ENCODE measurements at places on chromosomes 5 and 9.

- DNase-seq, result no peak
Measured at GRCh38 chr5:105639068-105639467, 2031.7 kb downstream of the EFNA5 start.

DNA sequence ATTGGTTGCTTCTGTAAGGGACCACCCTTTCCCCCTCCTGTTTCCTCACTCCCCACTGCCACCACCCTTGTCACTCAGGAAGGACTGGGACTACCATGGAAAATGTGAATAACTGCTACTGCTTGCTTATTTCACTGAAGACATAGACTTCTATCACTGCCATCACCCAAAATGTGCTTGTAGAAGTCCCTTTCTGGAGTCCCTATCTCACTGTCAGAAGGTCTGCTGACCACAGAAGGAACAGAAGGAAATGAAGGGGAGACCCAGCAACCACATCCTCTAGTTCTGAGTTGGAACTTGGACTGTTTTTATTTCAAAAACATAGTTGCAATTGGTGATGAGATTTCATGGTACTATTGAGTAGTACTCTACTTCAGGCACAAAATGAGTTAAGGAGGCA is 122.5 kb downstream of the NPR3 start:
- DNase-seq, result no peak

GRCh38 chr9:111198936-111199335 is 131.1 kb downstream of the OR2K2 start:
- no peak for DNase-seq

DNA sequence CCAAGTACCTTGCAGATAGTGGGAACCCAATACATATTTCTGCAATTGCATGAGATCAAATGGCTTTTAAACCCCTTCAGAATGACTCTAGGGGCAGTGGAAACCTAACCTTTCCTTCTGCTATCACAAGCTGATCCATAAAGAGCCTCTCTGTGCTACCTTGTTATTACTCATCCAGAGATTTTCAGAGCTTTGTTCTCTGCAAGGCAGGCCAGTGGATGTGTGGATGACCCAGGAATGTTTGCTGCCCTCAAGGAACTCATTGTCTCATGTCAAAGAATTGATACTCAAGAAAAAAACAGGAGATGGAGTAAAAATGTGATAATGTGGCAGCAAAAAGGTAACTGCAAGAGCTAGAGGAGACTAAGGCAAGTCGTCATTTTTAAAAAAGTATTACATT is 164.1 kb downstream of the HMHB1 start:
- no peak for DNase-seq

- DNase-seq, result no peak
Measured at GRCh38 chr5:36950586-36951457, 74.3 kb downstream of the NIPBL start.

DNA sequence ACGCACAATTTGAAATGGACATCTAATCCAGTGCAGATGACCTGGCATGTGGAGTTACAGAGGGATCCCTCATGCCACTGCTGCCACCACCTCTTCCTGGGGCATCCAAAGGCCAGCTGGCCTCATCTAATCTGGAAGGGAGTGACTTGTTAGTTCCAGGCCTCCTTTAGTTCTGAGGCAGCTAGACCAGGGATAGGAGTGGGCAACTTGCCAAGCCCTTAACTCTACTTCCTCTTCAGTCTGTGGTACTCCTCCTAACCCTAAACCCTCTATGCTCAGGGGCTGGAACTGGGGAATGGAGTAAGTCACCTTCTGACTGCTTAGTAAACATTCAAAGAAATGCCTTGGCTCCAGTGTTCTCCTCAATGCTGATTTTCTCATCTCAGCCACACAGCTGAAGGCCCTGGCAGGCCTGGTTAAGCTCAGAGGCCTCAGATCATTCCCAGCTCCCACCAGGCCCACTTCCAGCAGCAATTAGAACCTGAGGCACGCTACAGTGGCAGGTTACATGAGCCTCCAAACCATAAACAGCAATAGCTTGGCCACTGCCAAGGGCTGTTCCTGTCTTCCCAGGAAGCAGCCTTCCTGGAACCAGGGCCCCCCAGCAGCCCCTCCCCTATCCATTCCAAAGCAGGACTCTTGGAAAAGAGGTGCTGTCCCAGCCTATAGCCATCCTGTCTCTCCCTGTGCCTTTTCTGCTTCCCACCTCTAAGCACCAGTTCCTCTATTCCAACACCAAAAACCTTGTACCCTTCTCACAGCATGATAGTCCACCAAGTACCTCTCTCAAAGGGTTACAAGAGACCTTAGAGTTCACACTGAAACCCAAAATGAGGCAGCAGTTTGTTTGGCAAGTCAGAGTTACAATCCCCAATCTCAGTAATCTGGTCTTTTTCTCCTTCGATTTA is 2.0 kb downstream of the EIF4EBP3 start:
- no peak for DNase-seq

GRCh38 chr9:115980502-115980901 is 173.1 kb upstream of the PAPPA start:
- no peak for DNase-seq

GRCh38 chr9:132908635-132909034 is 29.9 kb downstream of the SPACA9 start:
- DNase-seq, result no peak

- no peak for DNase-seq
Measured at GRCh38 chr5:137269274-137269673, 229.9 kb downstream of the SPOCK1 start.

DNA sequence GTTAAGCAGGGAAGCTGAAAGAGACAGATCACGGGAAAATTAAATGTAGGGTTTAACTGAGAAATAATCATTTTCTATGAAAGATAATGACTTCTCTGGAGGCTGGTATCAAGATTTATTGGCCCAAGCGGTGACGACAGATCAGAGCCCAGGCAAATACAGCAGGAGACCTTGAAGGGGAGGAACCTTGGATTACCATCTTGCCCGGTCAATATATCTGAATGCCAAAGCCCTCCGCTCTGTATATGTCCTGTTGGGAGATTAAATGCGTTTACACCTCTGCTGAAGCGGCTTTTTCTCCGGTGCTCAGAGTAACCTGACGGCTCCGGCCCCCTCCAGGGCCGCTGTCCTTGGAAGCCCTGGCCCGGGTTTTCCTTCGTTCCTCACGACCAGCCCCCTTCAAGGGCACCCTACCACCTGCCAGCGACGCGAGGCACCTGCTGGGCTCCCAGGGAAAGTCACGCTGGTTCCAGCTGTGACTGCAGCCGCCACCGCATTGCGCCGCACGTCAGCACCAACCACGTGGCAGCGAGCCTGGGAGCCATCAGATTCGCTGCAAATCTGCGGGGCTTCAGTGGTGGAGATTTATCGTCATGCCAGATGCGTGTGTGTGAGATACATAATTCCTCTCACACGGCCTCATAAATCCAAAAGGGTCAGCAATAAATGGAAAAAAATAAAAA is 4.4 kb upstream of the QSOX2 start:
- DNase-seq, result no peak

DNA sequence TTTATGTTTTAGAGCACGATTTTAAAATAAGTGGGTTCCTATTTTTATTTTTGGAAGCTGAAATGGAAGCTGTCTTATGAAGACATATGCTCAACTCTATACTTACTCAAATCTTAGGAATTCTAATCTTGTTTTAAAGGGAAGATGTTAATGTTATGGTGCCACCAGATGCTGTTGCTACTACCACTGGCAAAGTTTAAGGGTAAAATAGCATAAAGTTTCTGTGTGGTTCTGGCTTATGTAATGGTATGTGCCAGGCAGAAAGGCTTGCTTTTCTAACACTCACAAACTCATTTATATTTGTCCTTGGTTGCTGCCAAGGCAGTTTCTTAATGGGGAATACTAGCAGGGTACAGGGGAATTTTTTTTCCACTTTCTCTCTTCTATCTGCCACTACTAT is 204.9 kb downstream of the ZSWIM6 start:
- DNase-seq, result no peak

- DNase-seq, result no peak
Measured at GRCh38 chr5:130074820-130075219, 170.6 kb downstream of the CHSY3 start.

DNA sequence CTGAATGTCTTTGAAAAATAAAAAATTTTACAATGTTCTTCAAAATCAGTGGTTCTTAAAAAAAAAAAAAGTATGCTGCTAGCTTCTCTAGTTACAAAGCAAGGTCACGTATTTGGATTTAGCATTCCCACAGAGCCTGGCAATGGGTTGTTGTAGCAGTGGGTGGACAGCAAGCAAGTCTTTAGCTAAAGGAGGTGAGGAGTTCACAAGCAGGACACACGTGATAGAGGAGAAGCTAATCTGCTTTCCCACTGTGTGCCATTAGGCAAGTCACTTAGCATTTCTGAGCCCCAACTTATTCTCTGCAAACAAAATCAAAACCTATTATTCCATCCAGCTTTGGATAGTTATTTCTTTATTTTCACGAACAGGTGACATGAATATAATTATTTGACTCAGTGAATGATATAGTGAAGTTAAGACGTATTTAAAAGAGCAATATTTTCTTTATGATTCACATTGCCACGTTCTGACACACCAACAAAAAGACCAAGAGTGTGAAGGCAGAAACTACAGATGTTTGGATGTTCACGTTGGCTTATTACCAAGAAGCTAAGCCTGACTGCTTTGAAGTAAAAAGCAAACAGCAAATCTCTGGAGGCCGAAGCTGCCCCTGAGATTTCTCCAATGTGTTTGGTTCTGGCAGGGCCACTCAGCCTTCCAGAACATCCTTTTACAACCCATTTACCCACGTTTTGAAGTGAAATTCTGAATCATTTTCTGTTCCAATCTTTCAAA is 612.1 kb upstream of the CDH6 start:
- DNase-seq, result no peak

GRCh38 chr5:5419291-5420210 is 2.9 kb upstream of the ICE1 start:
- DNase-seq, result no peak

GRCh38 chr5:171647043-171647903 is 138.3 kb upstream of the SMIM23 start:
- DNase-seq, result no peak

GRCh38 chr9:27602142-27602861 is 29.0 kb upstream of the C9orf72 start:
- DNase-seq, result no peak

GRCh38 chr9:83061990-83062650 is 822 bp downstream of the RASEF start:
- no peak for DNase-seq

DNA sequence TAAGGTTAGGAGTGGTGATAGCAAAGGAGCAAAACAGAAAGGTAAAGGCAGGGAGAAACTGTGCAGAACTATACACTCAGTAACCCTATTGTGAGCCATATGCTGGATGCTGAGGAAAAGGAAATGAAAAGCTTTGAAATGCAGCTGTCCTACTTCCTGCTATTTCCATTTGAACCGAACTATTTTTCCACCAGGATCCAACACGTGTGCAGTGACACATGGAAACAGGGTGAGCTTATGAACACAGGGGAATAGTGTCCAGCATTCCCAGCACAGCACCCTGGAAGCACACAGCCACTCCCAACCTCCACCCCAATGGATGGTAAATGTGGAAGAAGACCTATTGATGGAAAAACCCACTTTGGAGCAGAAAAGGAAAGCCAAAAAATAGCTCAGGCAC is 69.0 kb upstream of the SLC12A2 start:
- DNase-seq, result no peak

DNA sequence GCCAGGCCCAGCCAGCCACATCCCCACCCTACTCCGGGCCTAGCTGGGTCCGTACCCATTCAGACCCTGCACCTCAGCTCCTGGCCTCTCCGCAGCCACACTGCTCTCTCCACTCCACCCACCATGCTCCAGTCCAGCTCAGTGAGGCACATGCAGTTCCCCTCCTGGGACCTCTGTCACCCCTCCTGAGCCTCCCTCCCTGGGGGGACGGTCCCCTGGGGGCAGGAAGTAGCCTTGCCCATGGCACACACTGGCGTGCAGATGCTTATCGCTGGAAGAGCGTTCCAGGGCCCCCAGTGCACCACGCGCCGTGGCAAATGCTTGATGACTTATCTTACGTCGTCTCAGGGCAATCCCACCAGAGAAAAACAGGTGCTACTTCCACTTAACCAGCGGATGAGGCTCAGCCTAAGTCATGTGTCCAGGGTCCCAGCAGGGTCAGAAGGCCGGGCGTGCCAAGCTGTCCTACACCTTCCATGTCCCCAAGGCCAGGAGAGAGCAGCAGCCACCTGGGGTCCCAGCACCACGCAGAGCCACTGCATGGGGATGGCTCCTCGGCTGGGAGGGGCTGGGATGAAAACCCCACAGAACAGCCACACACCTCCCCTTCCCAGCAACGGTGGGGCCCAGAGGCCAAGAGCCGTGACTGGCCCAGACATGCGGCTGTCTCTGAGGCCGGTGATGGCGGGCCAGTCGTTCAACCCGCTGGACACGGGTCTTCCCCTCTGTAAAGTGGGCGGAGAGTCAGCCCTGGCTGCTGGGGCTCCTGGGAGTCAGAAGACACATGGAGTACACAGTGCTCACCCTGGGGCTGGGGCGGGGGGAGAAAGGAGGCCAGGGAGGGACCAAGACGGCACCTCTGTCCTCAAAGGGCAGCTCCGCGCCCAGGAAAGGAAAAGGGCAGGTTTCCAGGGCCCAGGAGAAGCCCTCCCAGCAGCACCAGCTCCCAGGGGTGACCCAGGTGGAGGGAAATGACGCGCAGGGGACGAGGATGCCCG is 2.6 kb upstream of the CCDC187 start:
- DNase-seq, result no peak

DNA sequence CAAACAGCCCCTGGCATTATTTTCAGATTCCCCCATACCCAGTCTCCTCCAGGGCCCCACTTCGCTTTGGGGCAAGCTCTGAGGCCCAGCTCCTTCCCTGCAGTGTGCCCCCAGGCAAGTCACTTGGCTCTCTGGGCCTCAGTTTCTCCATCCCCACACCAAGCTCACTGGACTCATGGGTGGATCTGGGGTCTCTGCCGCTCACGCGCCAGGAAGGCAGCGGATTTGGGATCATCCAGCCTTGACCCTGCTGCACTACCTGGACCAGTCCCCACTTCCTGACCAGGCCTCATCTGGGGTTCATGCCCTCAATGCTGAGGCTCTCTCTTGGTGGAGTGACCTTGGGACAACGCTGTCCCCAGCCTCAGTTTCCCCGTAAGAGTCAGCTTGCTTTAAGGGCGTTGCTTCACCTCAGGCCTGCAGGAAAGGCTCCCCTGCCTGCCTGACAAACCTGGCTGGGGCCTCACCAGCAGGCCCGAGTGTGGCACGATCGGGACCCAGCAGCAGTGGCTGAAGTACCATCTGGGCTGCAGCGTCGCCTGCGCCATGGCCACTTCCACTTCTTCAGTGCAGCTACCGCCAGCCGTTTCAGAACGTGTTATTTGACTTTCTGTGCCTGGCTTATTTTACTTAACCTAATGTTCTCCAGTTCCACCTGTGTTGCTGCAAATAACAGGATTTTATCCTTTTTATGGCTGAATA is 519.6 kb upstream of the SEMA6A start:
- no peak for DNase-seq

DNA sequence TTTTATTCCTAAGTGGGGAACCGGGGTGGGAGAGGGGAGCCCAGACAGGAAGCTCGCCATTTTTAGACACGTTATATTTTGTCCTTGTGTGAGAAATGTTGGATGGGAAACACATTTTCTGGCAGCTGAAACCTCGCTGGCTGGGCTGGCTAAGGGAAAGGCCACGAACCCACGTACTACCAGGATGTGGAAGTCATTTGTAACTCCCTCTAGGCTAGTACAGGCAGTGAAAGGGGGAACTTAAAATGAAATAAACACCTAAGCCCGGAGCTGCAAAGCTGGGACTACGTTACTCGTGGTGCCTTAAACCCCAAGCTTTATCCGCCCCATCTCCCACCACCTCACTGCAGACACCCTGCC is 42.5 kb downstream of the TMEM174 start:
- no peak for DNase-seq

GRCh38 chr9:124369231-124369797 is 45.9 kb downstream of the PSMB7 start:
- no peak for DNase-seq

Measured in stimulated activated CD8-positive, alpha-beta memory T cell treated with anti-CD3 and anti-CD28 coated beads, Interleukin-7, amount 100 ng/mL, for 24 hours (primary cell).